NK-92 treated with Interleukin-12 subunit alpha and Interleukin-12 subunit beta, amount 100 ng/mL, for 24 hours (cell line): ENCODE measurements at places on chromosomes 7 and 10.

- no peak for DNase-seq
These were observed 12.9 kb downstream of the OIT3 start for GRCh38 chr10:72906446-72906845.

DNA sequence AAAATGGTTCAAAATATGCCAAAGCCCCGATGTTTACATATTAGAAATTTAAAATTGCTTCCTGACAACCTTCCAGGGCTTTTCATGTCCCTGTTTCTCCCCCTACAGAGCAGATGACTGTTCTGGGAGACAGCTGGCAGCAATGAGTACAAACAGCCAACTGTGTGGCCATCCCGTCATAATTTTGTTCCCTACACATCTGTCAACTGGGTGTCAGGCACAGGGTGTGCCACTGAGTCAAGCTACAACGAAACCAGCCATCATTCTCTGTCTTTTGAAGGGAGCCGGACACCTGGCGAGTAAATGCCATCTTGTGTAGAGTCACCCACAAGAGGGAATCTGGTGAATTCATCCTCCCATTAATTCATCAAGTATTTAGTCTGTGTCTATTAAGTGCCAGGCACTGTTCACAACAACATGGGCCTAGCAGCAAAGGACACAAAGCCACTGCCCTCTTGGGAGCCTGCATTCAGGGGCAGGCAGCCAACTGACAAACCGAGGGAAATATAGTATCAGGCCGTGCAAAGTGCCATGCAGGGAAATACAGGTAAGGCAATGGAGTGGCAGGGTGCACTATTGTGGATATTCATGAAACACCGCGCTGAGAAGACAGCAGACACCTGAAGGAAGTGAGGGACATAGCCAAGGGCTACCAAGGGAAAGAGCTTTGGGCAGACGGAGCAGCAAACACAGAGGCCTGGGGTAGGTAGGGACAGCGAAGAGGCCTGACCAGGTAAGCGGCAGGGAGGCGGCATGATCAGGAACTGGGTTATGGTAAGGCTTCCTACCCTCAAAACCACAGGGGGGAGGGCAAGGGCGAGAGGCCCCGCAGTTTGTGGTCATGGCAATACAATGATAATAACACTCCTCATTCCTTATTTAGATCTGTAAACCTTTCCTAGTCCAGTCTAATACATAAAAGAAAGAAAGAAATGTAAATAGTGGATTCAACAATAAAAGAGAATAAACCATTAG lies 213.6 kb downstream of the FAM107B start:
- no peak for DNase-seq

- no peak for DNase-seq
These were observed 3.4 kb downstream of the LRRC27 start for GRCh38 chr10:132335189-132336063.

DNA sequence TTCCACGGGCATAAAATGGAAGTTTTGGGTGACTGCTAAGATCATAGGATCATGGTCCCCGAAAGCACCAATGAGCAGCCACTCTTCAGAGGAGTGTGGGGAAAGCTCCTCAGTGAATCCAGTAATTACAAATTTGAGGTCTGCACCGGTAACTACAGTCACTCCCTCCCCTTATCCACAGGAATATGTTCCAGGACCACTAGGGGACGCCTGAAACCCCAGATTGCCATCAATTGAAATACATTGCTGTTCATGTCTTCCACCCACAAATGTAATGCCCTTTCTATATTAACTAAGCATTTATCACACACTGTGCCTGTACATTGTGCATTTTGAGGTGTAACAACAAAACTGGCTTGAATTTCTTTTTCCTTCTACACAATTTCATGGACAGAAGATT lies 447.9 kb upstream of the PFKP start:
- DNase-seq, result no peak
